ENCODE measurements at places on chromosomes 11 and 22.

DNA sequence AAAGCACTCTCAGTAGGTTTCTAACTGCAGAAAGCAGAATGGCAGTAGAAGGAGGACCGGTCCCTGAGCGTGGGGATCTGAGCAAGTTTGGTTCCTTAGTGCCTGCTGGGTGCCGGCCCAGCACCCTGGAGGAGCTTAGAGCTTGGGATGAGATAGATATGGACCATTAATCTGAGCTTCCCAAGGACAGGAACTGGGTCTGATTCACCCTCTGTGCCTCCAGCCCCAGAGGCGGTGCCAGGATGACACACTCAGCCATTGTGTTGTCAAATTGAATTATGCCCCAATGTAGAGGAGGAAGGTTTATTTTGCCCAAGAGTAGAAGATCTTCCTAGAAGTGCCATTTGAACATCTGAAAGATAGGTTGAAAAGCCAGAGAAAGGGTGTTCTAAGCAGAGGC is 4.3 kb downstream of the ZC3H7B start:
- DNase-seq, result no peak

DNA sequence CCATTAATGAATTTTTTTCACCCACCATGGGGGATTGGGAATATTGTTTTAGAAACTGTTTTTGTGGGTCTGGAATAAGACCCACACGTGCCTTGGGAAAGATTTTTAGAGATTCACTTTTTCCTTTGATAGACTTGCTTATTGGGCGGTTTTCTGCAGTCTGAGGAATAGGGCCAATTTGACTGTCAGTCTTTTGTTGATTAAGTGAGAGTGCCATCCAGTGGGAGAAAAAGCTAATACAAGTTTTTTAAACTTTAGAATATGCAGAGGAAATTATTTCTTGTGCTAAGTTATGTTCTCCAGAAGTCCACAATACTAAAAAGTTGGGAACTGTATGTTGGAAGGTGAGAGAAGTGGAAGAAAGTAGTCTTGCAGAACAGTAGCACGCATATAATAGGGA is 56.1 kb downstream of the PRMT3 start:
- no peak for DNase-seq

GRCh38 chr11:131579932-131580387 is 209.5 kb downstream of the NTM start:
- DNase-seq, result peak; percentile 5

DNA sequence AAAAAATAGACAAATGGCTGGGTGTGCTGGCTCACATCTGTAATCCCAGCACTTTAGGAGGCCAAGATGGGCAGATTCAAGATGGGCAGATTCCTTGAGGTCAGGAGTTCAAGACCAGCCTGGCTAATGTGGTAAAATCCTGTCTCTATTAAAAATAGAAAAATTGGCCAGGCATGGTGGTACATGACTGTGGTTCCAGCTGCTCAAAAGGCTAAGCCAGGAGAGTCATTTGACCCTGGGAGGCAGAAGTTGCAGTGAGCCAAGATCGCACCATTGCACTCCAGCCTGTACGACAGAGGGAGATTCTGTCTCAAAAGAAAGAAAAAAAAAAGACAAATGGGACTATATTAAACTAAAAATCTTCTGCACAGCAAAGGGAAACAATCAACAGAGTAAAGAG is 55.4 kb downstream of the USP35 start:
- DNase-seq, result no peak

GRCh38 chr11:61065955-61066638 is 36.2 kb upstream of the CD5 start:
- peak; percentile 74 for DNase-seq

- no peak for DNase-seq
Observed at GRCh38 chr11:5204787-5205186, 4.3 kb upstream of the OR51V1 start.

All from activated CD8-positive, alpha-beta T cell treated with anti-CD3 and anti-CD28 coated beads for 36 hours (primary cell).